ENCODE measurements at places on chromosomes 6 and 20. TPM values are rescaled to one million over a fixed set of nuclear protein-coding genes. Genes with fewer than 3 reads are reported as not detected.

The PI16 gene
- 39.6 TPM for total RNA-seq

DNA sequence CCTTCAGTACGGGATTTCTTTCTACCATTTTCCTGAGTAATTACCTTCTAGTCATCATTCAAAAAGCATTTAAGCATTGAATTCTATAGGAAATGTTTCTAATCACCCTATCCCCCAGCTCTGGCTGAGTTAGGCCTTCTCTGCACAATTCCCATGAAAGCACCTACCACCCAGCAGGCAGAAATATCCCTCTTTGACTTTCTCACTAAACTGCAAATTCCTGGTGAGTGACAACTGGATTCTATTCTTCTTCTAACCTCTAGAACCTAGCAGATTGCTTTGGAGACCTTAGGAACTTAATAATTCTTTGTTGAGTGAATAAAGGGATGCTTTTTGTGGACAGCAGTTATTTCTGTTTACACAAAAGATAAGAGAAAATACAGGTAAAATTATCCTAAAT, 328.7 kb downstream of the LAMA2 start:
- no peak for DNase-seq

The GTSF1L gene
- not detected for total RNA-seq

DNA sequence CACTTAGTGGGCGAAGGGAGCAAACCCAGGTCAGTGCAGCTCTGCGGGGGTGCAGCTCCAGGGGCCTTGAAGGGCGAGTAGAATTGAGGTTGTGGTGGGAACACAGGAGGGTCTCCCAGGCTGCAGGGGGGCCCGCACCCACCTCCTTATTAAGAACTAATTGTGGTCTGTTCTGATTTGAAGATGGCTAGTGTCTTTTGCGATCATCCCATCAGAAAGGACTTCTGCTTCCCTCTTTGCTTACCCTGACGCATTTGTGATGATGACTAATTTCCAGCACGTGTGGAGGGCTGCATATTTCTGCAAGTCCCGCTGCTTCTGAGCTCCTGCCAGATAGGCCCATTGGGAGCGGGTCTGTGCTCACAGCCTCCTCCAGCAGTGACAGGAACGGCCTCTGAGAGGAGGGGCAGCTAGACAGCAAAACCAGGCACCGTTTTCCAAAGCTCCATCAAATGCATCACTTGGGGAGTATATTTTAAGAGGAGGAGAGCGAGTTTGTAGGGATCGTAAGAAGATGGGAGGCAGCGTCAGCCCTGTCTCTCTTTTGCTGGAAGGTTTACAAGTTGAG, 268.9 kb downstream of the CDH4 start:
- peak; percentile 34 for DNase-seq

DNA sequence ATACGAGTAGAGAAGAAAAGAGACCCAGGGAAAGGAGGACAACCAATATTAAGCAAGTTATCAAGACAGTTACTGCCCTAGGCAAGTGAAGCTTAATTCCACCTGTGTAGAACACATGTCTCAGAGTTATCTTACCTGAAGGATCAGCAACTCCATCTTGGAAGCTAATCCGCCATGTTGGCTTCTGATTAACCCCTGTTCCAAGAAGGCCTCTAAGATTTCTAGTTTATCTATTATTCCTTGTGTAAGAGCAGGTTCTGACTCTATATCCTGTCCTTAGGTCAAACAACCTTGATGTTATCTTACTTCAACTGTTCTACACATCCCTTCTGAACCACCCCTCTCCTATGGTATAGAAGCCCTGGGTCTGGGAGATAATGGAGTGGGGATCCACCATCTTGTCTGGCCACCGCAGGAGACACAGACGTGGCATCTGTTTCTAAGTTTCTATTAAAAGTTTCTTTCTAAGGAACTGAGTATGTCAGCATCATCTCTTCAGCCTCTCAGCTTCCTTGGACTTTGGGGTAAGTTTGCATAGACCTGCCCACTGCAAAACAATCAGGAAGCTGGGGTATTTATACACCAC, 27.7 kb upstream of the PTPN1 start:
- no peak for DNase-seq

GRCh38 chr20:15248618-15249395, 911.4 kb upstream of the FLRT3 start:
- no peak for DNase-seq

GRCh38 chr6:34284563-34285447, 36.0 kb upstream of the SMIM29 start:
- DNase-seq: peak; percentile 61

GRCh38 chr6:148835920-148836441, 89.2 kb downstream of the UST start:
- DNase-seq: no peak

The SIRPB2 gene
- total RNA-seq: 15.5 TPM

The PRND gene
- total RNA-seq: under 0.01 TPM

GRCh38 chr6:98560841-98561240, 273.5 kb upstream of the POU3F2 start:
- no peak for DNase-seq

- no peak for DNase-seq
Measured at GRCh38 chr6:168713839-168714238, 272.9 kb downstream of the SMOC2 start.

The PRR18 gene
- 0.44 TPM for total RNA-seq
